ENCODE measurements at places on chromosomes 3 and 15.

DNA sequence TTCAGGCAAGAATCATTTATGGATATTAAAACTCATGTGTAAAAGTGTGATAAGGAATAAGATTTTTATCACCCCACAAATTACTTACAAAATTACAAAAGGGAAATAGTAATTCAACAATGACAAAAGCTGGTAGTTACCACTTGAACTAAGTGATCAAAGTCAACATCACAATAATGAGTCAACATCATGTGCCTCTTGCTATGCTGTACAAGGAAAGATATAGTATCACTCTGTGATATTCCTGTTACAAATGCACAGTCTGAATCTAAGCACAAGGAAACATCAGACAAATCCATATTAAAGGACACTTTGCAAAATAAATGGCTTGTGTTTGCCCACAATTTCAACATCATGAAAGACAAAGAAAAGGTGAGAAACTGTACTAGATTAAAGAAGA lies 90.5 kb upstream of the PLCL2 start:
- peak; percentile 84 for DNase-seq

- no peak for DNase-seq
These were observed 288.7 kb downstream of the GBE1 start for GRCh38 chr3:81472600-81473362.

- no peak for DNase-seq
These were observed 22.9 kb downstream of the IL5RA start for GRCh38 chr3:3087279-3087678.

- no peak for DNase-seq
These were observed 360.3 kb upstream of the ARRDC4 start for GRCh38 chr15:97600190-97600589.

DNA sequence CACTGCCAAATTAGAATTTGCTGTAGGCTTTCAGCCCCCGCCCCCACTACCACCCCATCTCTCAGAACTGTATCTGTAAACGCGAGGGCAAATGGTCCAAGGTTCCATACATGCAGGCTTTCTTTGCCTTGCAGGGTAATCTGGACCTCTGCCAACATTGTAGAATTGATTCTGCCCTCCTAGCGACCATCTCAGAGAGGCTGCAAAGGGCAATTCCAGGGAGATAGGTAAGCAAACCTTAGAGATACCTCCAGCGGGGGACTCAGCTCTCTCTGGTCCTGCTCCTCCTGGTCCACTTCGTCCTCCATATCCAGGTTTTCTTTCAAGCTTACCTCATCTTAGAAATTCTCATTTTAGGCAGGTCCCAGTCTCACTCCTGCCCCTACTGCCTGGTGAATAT lies 64.4 kb downstream of the SLMAP start:
- DNase-seq, result no peak
